ENCODE measurements at places on chromosomes 13 and 19.
A peak's percentile ranks its signal among the peaks of the same experiment; 100 is the strongest.

DNA sequence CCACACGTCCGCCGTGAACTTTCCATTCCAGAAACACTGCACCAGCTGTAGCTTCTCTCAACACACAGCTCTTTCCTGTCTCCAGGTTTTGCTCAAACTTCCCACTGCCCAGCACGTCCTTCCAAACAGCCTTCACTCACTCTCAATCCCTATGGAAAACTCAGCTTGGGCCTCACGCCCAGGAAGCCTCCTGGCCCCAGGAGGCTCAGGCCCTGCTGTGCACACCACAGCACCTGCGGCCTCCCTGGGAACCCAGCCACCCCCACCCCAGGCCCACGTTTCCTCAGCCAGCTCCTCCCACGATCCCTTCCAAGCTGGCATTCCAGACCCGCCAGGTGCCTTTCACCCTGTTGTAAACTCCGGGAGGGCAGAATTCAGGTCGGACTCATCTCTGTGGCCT lies 35.2 kb downstream of the C13orf46 start:
- no peak for DNase-seq

DNA sequence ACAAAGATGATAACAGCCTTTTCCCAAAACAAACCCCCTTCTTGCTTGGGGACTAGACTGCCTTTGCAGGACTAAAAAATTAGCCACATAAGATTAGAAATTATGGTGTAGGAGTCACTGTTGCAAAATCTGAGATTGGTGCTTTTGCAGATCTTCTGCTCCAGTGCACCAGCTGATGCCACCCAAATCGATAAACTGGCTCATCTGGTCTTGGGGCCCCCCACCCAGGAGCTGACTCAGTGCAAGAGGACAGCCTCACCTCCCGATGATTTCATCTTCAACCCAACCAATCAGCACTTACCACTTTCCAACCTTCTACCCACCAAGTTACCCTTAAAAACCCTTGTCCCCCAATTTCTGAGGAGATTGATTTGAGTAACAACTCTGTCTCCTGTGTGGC lies 47.1 kb upstream of the PEPD start:
- no peak for DNase-seq

DNA sequence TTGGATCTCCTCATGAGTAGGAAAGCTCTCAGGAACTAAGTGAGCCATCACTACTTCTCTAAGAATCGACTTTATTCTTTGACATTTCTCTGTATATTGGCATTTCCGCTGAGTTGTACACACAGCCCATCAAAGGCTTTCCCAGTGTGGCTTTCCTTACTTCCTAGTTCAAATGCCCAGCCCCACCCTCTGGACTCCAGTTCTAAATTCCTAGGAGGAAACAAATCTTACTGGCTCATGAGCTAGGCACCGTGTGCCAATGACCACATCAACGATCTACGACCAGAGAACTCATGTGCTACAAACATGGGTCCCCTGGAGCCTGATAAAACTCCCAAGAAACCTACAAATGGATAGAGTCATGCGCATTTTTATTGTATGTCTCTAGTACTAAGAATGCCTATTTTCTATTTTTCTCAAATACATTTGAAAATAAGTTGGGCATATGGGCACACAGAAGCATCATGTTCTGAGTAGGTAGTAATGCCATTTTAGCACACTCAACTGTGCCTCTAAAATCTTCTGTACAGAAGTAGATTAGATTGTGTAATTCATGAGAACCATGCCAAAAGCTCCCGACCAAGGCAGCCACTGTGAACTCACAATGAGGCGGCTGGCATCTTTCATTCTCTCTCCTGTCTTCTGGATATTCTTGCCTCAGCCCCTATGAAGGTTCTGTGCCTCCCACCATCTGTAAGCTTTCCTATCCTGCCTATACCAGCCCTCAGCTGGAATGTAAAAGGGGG lies 10.5 kb upstream of the RAP2A start:
- no peak for DNase-seq

GRCh38 chr13:97540696-97541095 lies 106.7 kb downstream of the RAP2A start:
- no peak for DNase-seq

- no peak for DNase-seq
These were observed 251.2 kb upstream of the SPRY2 start for GRCh38 chr13:80591976-80592740.

DNA sequence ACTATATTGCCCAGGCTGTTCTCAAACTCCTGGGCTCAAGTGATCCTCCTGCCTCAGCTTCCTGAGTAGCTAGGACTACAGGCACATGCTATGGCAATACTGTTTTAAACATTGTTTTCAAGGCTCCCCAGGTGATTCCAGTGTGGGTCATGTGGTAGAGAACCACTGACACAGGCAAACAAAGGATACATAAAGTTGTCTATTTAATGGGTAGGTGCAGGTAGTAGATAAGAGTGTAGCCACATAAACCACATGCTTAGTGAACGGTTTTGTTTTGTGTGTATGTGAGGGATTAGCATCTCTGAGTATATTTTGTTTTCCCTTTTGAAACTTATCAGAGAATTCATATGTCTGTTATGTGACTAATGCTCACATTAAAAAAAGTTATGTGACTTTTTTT lies 36.7 kb downstream of the USPL1 start:
- no peak for DNase-seq

DNA sequence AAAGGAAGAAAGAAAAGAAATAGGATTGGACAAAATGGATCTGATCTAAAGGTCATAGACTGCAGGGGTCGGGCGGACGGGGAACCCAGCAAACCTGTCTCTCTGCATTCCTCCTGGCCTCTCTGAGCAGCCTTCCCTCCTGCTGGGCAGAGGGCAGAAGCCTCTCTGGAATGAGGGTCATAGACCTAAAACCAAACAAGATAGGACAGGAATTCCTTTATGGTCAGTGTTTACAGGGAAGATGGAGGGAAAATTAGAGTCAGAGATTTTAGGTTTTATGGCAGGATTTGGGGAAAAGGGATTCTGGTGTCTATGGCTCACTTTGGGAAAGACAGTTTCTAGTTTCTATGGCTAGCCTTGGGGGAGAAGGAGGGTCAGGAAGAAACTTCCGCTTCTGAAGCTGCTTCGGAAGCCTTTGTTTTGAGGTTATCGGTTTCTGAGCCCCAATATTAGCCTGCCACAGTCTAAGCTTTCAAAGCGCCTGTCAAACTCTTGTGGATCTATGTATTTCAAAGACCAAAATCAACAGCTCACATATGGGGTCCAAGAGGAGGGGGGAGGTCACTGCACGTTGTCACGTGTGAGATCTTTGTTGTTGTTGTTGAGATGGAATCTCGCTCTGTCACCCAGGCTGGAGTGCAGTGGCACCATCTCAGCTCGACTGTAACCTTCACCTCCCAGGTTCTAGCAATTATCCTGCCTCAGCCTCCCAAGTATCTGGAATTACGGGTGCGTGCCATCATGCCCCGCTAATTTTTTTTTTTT lies 18.9 kb upstream of the DPRX start:
- no peak for DNase-seq

GRCh38 chr13:33610438-33611120 lies 207.4 kb upstream of the RFC3 start:
- DNase-seq = no peak

GRCh38 chr13:72390909-72391308 lies 336.5 kb downstream of the MZT1 start:
- DNase-seq = no peak

DNA sequence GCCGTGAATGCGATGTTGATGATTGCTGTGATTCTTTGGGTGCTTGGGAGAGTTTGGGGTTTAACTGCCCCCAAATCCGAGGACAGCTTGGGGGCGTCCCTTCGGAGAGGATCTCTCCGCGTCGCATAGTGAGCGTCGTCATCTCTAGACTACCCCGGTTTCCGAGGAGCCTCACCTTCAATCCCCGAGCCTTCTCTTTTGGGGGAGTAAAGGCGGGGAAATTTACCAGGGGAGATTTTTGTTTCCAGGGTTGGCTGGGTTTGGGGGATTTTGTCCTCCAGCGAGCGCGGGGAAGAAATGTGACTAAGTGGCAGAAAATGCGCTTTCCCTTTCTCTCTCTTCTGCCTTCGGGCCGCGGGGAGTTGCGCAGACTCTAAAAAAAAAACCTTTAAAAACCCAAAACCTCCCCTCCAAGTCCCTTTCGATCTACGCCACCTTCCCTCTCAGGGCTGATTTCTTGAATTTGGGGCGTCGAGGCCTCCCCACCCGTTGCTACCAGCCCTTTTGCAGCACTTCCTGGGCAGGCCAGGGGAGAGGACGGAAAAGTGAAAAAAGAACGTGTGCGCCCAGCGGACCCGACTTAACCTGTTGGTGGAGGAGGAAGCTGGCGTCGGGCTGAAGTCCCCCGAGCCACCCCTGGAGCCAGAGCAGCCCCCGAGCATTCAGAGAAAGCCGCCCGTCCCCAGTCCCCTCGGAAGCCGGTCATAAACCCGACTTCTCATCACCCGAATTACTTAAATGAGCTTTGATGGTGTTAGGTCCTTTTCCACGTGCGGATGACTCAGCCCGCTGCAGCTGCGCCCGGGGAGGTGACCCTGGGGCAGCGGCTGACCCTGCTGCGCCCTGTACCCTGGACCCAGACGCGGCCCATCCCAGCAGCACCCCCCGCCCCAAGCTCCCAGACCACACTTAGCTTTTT lies 17.7 kb downstream of the NFIX start:
- no peak for DNase-seq

DNA sequence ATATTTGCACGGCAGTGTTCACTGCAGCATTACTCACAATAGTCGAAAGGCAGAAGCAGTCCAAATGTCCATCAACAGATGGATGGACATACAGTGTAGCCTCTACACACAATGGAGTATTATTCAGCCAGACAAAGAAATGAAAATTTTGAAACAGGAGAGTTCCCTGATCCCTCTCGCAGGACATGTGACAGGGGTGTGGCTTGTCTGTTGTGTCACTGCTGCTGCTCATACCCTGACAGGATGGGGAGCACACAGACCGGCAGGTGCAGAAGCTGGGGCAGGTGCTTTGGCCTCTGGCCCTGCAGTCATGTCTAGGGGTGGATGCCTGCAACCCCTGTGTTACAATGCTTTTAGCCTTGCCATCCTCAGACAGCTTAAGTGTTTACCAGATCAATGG lies 204.3 kb downstream of the EFNB2 start:
- DNase-seq = no peak

GRCh38 chr19:11005521-11005920 lies 44.7 kb downstream of the SMARCA4 start:
- DNase-seq = no peak

- DNase-seq = peak; percentile 52
These were observed 713 bp downstream of the KRI1 start for GRCh38 chr19:10565028-10565566.

- no peak for DNase-seq
These were observed 89.2 kb downstream of the PTPRS start for GRCh38 chr19:5251096-5252065.

GRCh38 chr13:94878602-94879165 lies 166.3 kb upstream of the SOX21 start:
- DNase-seq = no peak

GRCh38 chr19:50500060-50500752 lies 10.8 kb downstream of the JOSD2 start:
- no peak for DNase-seq

GRCh38 chr13:43046259-43046658 lies 22.9 kb downstream of the DNAJC15 start:
- no peak for DNase-seq

DNA sequence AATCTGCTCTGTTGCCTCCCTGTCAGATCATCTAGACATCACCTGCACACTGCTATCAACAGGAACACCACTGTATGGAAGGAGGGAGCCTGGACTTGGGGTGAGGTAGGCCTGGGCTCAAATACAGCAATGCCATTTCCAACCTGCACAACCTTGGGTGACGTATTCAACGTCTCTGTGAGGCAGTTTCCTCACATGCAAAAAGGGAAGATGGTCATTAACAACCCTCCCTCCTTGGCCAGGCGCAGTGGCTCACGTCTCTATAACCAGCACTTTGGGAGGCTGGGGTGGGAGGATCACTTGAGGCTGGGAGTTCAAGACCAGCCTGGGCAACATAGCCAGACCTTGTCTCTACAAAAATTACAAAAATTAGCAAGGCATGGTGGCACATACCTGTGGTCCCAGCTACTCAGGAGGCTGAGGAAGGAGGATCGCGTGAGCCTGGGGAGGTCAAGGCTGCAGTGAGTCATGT lies 13.1 kb downstream of the XRCC1 start:
- DNase-seq = no peak

GRCh38 chr13:75585153-75585552 lies 35.6 kb downstream of the UCHL3 start:
- no peak for DNase-seq

DNA sequence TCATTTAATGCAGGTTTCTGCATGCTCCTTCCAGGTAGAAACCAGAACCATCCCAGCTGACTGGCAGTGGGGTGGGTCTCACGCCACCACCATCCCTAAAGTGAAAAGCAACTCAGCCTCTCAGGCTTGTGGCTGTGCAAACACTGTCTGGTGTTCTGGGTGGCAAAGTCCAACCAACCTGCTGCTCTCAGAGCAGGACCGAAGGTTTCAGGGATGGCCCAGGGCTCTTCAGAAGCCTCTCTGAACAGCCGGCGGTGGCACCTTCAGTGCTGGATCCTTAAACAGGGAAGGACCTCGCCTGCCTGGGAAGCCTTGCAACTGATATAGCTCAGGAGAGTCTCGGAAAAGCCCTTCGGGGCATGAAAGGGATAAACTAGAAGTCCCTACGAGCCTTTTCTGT lies 100.8 kb downstream of the COL4A1 start:
- DNase-seq = no peak

GRCh38 chr19:23075031-23075733 lies 41.6 kb upstream of the ZNF730 start:
- DNase-seq = peak; percentile 29

DNA sequence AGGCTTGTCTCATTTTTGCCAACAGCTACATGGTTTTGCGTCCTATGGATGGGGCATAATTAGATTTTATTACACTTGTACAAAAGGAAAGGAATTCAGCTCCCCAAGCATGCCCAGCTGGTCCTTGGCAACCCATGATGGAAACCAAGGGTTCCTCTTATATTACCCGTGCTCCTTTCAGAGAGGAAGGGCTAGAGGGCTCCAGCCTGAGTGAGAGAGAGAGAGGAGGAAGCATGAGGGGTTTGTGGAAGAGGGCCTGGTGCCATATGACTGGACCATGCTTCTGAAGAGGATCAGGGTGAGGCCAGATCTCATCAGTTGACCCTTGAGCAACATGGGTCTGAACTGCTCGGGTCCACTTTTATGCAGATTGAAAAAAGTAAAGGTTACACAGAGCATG lies 3.5 kb upstream of the RPS9 start:
- DNase-seq = no peak
